Left lung (tissue), 14 donors: ENCODE measurements at places on chromosomes 12 and 14. TPM values are rescaled to one million over a fixed set of nuclear protein-coding genes. Genes with fewer than 3 reads are reported as not detected.

Gene KRT81
- total RNA-seq, result not detected

Gene SOX5
- total RNA-seq, result 12.2 TPM

Gene GPATCH2L
- total RNA-seq, result 50.5 TPM

Gene POTEM
- not detected for total RNA-seq

Gene DEGS2
- total RNA-seq, result 2.0 TPM

Gene GAS2L3
- total RNA-seq, result 14.7 TPM

Gene FIGNL2
- 1.0 TPM for total RNA-seq

Gene LRRC10
- total RNA-seq, result not detected

Gene TNFAIP2
- 237 TPM for total RNA-seq

Gene TAS2R31
- total RNA-seq, result 3.4 TPM

Gene RNASE2
- 30.6 TPM for total RNA-seq

Gene RIPK3
- total RNA-seq, result 26.3 TPM

Gene ABHD12B
- not detected for total RNA-seq

Gene PLEKHG7
- total RNA-seq, result 0.23 TPM

Gene SYNE3
- total RNA-seq, result 25.4 TPM

- no peaks in the 10 kb centered on the region for H3K27me3 ChIP-seq
- H3K4me3 ChIP-seq, result no peak overlapping the region
- H3K27ac ChIP-seq, result no peak overlapping the region
- peaks cover 20% of the 10 kb centered on the region for H3K4me1 ChIP-seq
These were observed 10.8 kb downstream of the CLEC1A start for GRCh38 chr12:10088031-10088430.

DNA sequence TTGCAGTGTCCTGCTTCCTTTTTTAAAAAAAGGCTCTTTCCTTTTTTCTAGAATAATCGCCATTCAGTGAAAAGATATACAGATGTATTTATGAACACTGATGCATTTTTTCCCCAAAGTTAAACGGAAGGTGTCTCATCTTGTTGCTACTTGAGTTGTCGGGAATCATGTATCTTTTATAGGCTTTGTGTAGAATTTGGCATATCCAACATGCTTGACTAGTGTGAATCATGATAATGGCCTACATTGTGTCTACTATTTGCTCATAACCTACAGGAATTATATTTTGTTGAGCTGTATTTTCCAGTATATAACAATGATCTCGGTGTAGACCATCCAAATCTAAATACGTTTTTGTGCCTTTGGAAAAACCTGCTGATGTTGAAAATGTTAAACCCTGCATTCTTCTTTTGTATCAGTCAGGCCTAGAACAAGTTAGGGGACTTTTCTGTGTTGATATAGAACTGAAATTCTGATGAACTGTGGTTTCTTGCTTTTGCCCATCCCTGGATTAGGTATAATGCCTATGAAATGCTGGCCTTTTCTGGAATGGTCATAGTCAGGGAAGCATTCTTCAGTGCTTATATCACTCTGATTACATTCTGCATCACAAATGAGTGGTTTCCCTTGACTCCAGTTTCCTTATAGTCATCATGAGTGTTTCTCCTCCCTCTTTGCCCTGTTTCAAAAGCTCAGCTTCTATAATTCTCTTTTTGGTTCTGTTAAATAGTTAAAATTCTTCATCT, 10.8 kb downstream of the BMAL2 start:
- no peaks in the 10 kb centered on the region for H3K27me3 ChIP-seq
- H3K4me3 ChIP-seq, result no peak overlapping the region
- no peak for DNase-seq

DNA sequence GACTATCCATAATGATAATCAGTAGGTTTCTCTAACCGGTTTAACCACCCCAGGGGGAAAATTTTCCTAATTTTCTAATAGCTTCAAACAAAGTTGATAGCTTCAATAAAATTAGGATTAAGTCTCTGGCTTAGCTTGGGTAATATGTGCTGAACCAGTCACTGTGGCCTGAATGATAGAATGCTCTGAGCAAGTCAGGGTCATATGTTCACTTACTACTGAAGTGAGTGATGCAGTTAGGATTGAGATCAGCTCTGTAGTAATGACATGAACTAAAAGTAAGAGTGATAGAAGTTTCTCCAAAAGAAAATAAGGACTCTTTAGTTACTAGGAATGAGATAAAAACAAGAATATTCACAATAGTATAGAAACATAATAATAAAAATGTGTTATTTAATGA, 32.6 kb downstream of the ETNK1 start:
- H3K36me3 ChIP-seq, result peaks cover 21% of the 10 kb centered on the region
- peaks cover 14% of the 10 kb centered on the region for H3K4me1 ChIP-seq
- DNase-seq, result no peak
- H3K27ac ChIP-seq, result no peak overlapping the region
- no peaks in the 10 kb centered on the region for H3K27me3 ChIP-seq

DNA sequence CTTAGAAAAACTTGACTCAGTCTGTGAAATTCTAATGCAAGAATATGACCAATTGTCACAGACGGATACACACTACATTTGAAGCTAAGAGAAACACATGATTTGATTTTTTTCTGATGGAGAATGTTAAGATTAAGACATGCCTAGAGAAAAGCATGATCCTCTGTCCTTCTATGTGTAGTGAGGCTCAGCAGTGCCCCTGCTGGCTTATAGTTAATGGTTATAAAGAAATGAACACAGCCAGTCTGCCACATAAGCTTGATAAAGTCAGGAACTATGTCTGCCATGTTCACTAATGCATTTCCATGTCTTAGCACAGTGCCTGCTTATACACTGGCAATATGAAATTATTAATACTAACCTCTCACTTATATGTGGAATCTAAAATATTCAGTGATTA, 168.1 kb upstream of the DAAM1 start:
- H3K36me3 ChIP-seq, result no peaks in the 10 kb centered on the region
- no peak for DNase-seq
- no peaks in the 10 kb centered on the region for H3K4me1 ChIP-seq
- no peak overlapping the region for H3K27ac ChIP-seq
- H3K4me3 ChIP-seq, result no peak overlapping the region

- no peak overlapping the region for H3K4me3 ChIP-seq
- H3K4me1 ChIP-seq, result no peaks in the 10 kb centered on the region
- H3K27ac ChIP-seq, result no peak overlapping the region
- H3K36me3 ChIP-seq, result no peaks in the 10 kb centered on the region
- H3K27me3 ChIP-seq, result no peaks in the 10 kb centered on the region
These were observed 11.1 kb downstream of the GALNT4 start for GRCh38 chr12:89513544-89513943.

- no peak overlapping the region for H3K27ac ChIP-seq
- H3K4me1 ChIP-seq, result peaks cover 33% of the 10 kb centered on the region
- no peak overlapping the region for H3K4me3 ChIP-seq
- no peak for DNase-seq
- no peaks in the 10 kb centered on the region for H3K27me3 ChIP-seq
- no peaks in the 10 kb centered on the region for H3K36me3 ChIP-seq
These were observed 459.6 kb downstream of the PCNX1 start for GRCh38 chr14:71366861-71367260.

DNA sequence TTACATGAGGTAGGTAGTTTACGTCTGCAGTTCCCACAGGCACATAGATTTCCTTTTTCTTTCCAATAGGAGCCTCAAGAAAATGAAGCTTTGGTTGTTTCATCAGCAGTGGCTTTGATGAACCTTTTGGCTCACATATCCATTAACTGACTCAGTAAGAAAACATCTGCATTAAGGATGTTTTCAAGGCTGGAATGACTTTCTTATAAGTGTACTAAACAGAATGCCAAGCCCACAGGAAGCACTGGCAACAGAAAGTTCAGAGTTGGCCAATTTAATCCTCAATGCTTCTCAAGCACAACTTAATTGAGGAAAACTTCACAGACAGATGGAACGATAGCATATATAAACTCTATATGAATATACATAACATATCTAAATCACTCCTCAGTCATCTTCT, 63.5 kb downstream of the ST8SIA1 start:
- H3K27ac ChIP-seq, result no peak overlapping the region
- H3K27me3 ChIP-seq, result no peaks in the 10 kb centered on the region
- no peak for DNase-seq

DNA sequence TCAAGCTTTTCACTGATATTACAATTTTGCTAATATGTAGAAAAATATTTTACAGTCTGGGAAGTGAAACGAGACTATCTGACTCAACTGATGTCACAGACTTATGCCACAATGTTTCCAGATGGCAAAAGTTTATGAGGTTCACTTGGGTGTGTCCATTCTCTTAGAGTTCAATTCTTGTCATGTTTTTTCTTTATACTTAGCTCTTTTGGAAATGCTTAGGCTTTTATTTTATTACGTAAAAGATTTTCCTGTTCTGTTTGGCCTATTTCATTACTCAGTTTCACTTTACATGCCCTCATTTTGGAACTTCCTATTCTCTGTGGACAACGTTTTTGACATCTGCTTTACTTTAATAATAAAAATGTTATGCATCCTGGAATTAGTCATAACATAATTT, 2.1 kb upstream of the PDZRN4 start:
- peaks cover 44% of the 10 kb centered on the region for H3K27me3 ChIP-seq
- no peak overlapping the region for H3K27ac ChIP-seq
- H3K36me3 ChIP-seq, result no peaks in the 10 kb centered on the region

DNA sequence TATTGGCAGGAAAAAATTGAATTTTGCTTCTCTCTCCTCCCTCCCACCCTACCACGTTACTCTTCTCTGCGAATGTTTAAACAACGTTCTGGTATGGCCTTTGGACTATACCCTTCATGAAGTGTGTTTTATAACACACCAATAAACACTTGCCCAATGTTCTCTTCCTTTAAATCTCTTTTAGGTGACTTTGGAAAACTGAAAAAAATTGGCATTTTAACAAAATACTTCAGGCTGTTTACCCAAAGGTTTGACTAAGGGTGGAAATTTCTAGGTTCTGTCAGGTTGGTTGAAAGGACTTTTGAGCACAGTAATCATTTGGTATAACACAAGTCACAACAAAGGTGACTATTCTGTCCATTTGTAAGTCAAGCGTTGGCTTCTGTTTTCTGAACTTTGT, 446.8 kb downstream of the AEBP2 start:
- H3K4me1 ChIP-seq, result no peaks in the 10 kb centered on the region
- no peaks in the 10 kb centered on the region for H3K36me3 ChIP-seq
- DNase-seq, result no peak
- H3K27ac ChIP-seq, result no peak overlapping the region

GRCh38 chr14:51176839-51177238, 63.2 kb upstream of the TMX1 start:
- DNase-seq, result no peak
- H3K36me3 ChIP-seq, result no peaks in the 10 kb centered on the region
- H3K4me1 ChIP-seq, result no peaks in the 10 kb centered on the region
- H3K27me3 ChIP-seq, result no peaks in the 10 kb centered on the region

DNA sequence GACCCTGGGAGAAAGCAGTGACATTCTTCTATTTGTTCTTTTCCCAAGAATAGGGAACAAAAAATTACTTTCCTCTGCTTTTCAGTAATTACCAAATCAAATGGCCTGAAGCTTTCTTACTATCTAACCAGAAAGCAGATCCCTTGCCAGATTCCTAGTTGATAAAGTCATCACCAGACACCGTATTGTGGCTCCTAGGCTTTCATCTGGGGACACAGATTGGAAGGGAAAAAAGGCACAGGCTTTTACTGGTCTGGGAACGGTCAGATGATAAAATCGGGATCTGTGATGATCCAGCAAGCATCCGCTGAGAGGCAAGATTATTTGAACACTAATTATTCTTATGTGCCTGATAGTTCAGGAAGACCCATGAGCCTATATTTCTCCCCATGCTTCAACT, 79.1 kb upstream of the BCL2L14 start:
- no peak overlapping the region for H3K4me3 ChIP-seq
- no peak for DNase-seq
- H3K27ac ChIP-seq, result no peak overlapping the region
- no peaks in the 10 kb centered on the region for H3K36me3 ChIP-seq

DNA sequence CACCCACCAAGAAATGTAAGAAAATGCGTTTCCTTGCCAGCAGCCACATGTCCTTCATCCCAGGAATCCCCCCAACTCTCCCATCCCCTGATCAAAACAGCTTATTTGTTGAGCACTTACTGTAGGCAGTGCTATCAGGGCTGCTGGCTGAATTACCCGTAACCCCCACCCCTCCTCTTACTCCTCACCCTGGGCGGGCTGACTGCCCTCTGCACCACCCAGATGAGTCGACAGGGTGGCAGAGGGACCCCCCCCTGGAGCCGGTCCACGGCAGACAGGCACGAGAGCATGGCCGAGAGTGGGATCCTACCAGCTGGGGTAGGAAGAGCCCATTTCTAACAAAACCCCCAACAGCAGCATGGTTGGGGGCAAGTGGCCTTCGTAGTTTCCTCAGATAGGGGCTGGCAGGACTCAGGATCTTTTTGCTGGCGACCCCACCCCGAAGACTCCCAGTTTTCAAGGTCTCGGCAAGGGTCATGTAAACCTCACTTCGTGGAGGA, 1.1 kb upstream of the RHOF start:
- H3K27ac ChIP-seq, result peak overlapping the region; percentile 82
- no peak overlapping the region for H3K4me3 ChIP-seq
- DNase-seq, result no peak
- peaks cover 28% of the 10 kb centered on the region for H3K36me3 ChIP-seq

DNA sequence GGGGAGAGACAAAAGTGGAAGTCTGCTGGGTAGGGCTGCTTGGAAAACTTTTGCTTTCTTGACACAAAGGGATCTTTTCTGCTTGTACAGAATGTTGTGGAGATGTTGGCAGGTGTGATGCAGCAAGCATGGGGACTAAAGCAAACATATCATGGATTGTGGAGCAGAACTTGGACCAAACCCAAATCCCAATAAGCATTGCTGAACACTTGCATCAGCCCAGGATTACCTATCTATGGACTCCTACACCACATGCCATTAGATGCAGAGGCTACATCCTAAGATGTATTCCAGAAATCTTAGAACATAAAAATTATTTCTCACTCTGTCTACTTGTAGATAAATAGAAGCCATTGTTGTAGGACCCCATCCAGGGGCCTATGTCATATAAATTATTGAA, 44.7 kb upstream of the RERG start:
- DNase-seq, result no peak
- no peaks in the 10 kb centered on the region for H3K27me3 ChIP-seq
- no peak overlapping the region for H3K27ac ChIP-seq
- no peaks in the 10 kb centered on the region for H3K36me3 ChIP-seq
- H3K4me3 ChIP-seq, result no peak overlapping the region
- H3K4me1 ChIP-seq, result no peaks in the 10 kb centered on the region

DNA sequence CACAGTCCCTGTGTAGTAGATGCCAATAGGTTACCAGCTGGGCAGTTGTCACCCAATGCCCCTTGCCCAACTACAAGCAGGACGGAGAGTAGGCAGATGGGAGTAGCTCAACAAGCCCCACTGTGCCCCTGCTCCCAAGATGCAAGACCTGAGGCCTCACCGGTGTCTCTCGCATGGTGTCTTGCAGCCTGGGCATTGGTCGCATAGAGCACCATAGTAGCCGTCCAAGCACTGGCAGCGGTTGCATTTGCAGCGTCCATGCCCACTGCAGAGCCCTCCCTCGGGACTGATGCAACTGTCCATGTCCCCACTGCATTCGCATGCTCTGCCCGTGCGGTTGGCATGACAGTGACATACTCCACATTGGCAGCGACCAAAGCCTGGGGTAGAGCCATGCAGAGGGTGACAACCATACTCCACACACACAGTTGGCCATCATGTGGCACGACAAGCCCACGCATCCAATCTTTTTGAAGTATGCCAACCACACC, 11.9 kb upstream of the CSAD start:
- peaks cover 7% of the 10 kb centered on the region for H3K4me1 ChIP-seq
- no peak overlapping the region for H3K27ac ChIP-seq
- no peak overlapping the region for H3K4me3 ChIP-seq
- DNase-seq, result no peak
- H3K27me3 ChIP-seq, result no peaks in the 10 kb centered on the region

- no peak for DNase-seq
- H3K27me3 ChIP-seq, result no peaks in the 10 kb centered on the region
- H3K4me3 ChIP-seq, result no peak overlapping the region
These were observed 18.7 kb downstream of the ZFYVE21 start for GRCh38 chr14:103734081-103734888.
